ENCODE measurements at places on chromosomes 5 and 9.

- DNase-seq = no peak
Measured at GRCh38 chr5:123454259-123454911, 31.2 kb upstream of the CEP120 start.

GRCh38 chr5:154518438-154518867, 40.4 kb upstream of the HAND1 start:
- no peak for DNase-seq

GRCh38 chr5:162407614-162408013, 340.0 kb downstream of the GABRG2 start:
- no peak for DNase-seq

GRCh38 chr5:173880306-173880985, 7.7 kb upstream of the CPEB4 start:
- no peak for DNase-seq

GRCh38 chr9:131304676-131305355, 15.3 kb downstream of the PLPP7 start:
- no peak for DNase-seq

- DNase-seq = no peak
Measured at GRCh38 chr5:100676817-100677631, 141.8 kb downstream of the FAM174A start.

DNA sequence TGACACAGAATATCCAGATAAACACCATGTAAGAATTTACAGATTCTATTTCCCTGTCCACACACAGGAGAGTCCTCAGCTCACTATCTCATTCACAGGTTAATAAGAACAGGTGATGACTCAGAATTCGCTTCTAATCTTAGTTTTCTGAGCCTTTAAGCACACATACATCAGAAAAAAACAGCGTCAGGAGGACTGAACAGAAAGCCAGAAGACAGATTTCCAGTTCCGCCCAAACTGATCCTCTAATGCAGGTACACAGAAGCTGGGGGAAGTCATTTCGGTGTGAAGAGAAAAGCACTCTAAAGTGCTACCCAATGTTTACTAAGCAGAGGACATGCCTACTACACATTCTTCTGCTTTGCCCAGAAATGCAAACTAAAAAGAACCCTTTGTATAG, 1.6 kb downstream of the CEMIP2 start:
- DNase-seq = no peak

GRCh38 chr5:60036192-60036938, 142.8 kb upstream of the PDE4D start:
- no peak for DNase-seq

DNA sequence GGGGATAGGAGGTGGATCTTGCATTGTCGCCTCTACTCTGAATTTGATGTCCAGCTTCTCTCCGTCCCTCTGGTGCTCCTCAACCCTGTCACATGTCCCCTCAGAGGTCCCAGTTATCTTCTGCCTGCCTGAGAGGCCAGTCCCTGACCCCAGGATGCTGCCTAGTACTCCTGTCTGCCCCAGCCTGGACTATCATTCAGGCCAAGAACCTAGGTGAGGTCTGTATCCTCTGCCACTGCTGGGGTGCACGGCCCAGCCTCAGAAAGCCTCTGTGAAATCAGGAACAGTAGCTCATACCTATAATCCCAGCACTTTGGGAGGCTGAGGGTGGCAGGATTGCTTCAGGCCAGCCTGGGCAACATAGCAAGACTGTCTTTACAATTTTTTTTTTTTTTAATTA, 8.6 kb downstream of the SPINK4 start:
- peak; percentile 11 for DNase-seq

- DNase-seq = no peak
Measured at GRCh38 chr5:52743012-52743411, 44.7 kb upstream of the ITGA1 start.

DNA sequence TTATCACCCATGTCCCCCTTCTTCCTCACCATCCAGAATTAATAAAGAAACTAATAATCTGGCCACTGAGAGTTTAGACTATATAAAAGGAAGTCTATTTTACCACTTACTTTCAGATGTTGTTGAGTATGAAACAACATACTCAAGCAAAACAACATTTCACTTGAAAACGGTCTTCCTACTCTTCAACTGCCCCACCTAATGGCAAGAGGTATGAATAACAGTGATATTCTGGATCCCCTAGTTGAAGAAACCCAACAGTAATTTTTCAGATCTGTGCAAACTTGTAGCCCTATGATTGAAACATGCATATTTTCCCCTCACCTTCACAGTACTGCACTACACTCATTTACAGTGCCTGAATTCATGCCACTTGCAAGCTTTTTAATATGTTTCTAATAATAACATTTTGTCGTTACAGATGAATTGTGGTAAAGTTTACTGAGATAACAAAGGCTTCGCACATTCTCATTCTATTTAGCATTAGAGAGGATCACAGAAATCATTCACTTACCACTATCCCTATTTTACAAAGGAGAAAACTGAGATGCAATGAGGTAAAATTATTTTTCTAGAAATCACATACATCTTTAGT, 267.9 kb upstream of the PDE4D start:
- DNase-seq = no peak

GRCh38 chr5:159775890-159776289, 140.4 kb upstream of the ADRA1B start:
- DNase-seq = no peak

GRCh38 chr5:145943674-145944121, 7.3 kb downstream of the SH3RF2 start:
- peak; percentile 56 for DNase-seq

DNA sequence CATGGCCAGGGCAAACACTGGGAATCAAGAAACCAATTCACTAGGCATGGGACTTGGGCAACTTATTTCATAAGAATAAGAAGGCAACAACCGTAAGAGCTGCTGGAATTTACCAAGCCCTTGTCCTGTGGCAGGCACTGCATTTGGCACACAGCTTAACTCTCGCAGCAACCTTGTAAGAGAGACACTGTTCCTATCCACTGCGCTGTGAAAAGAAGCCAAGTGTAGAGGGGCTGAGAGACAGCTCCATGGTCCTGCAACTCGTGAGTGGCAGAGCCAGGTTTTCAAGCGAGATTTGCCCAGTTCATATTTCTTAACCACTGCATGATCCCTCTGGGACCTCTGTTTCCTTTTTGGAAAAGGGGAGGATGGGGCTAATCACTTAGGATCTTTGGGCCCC, 129.3 kb upstream of the STC2 start:
- no peak for DNase-seq
